Body of pancreas (tissue), 4 donors: ENCODE measurements at places on chromosomes 11 and 22.
A peak's percentile ranks its signal among the peaks of the same experiment; 100 is the strongest.

GRCh38 chr11:7143908-7144307 is 55.1 kb downstream of the RBMXL2 start:
- no peak for DNase-seq

DNA sequence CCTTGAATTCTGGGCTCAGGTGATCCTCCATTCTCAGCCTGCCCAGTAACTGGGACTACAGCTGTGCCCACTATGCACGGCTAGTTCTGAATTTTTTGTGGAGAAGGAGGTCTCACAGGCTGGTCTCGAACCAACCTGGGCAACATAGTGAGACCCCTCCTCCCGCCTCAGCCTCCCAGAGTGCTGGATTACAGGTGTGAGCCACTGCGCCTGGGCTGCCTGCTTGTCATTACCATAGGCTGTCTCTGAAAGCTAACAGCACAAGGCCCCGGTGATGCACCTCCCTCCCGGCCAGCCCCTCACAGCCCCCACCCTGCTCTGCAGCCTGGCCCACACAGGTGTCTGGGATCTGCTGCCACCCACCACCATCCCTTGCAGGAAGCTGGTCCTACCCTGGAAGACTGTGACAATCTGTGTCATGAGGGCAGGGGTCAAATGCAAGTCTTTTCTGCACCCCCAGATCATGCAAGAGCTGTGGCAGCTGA is 82.4 kb downstream of the DGCR2 start:
- DNase-seq = no peak

DNA sequence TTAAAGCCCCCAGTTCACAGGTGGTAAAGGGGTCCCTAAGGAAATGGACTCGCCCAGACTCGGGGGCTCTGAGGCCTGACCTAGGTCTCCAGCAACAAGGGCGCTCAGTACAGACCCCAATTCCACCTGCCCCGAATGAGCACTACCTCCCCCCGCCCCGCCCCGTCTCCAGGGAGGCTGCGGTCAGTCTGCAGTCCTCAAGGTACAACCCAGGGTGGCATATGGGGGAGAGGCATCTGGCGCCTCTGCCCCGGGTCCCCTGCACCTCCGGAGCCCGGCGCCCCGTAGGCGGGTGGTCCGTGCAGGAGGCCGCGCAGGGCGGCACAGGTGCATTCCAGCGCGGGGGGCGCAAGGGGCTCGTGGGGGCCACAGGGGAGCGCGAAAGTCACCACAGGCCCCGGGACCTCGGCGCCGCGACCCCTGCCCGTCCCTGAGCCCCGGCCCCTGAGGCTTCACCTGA is 361 bp downstream of the CTSD start:
- no peak for DNase-seq

- DNase-seq = no peak
Observed at GRCh38 chr11:117678658-117679406, 118.2 kb downstream of the DSCAML1 start.

GRCh38 chr11:115718106-115718505 is 213.9 kb upstream of the CADM1 start:
- DNase-seq = no peak

GRCh38 chr11:63155794-63156193 is 11.8 kb upstream of the SLC22A24 start:
- no peak for DNase-seq

DNA sequence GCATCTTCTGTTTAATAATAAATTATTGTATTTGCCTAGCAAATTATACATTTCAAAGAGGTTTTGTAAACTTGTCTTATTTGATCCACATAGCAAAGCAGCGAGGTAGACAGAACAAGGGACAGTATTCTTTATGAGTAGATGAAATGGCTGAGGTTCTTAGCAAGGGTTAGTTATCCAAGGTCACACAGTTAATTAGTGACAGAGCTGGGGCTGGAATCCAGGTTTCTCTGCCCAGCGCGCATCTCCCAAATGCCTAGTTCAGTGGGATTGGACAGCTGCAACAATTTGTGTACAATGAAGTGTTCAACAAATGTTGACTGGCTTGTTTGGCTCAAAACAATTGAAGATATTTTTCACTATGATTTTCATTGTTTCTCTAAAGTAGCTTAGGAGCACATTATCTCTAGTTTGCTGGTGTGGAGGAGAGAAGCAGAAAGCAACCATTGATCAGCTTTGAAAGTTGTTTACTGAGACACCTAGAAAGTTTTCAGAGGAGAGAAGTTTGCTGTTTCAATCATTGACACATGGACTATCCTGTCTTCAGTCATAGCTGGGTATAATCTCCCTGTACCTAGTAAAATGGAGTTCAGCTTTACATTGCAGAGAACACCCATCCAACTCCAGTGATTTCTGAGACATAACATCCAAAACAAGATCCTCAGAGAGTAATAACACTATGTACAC is 270.6 kb downstream of the FAT3 start:
- DNase-seq = peak; percentile 22

DNA sequence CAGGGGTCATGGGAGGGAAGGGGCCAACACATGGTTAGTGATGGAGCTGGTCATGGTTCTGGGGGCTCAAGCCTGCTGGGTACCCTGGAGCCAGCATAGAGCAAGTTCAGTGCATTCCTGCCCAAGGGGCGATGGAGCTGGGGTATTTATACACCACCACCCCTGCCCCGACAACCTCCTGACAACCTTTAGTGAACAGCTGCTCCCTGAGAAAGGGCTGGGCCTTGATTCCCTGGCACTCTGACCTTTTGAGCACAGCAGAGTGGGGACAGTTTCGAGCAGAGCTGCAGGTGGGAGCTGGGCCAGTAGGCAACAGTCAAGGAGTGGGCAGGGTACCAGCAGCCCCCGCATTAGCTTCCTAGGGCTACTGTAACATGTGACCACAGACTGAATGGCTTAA is 6.0 kb downstream of the PARVG start:
- DNase-seq = no peak

DNA sequence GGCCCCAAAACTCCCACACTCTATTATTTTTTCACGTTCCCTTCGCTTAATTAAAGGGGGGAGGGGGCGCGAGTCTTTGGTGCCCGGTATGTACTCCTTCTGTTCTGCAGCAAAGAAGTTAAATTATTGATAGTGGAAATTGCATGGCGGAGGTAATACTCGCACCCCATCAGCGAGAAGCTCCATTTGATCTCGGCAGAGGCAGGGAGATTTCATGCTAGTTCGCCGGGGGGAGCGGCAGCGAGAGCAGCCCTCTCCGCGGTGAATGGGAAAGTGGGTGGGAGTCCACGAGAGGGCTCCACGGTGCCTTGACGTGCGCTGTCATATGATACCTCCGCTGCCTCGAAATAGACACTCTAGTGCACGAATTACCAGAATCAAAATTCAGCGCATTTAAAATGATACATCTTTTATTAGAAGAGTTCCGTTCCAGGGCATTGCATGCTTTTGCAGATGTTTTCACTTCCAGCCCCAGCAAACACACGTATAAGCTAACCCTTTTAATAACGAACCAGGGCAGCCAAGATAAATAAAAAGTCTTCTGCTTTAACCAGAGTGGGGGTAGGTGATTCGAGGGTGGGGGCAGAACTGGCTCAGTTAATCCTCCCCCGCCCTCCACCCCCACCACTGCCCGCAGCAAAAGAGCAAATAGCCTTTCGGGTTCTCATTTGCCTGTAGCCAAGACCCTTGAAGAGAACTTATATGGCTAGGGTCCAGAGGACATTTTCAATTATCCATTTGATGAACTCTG is 1.3 kb upstream of the BDNF start:
- DNase-seq = no peak

- DNase-seq = no peak
Observed at GRCh38 chr11:28819741-28820140, 711.6 kb downstream of the METTL15 start.

GRCh38 chr11:67493548-67494370 is 10.9 kb downstream of the AIP start:
- no peak for DNase-seq

DNA sequence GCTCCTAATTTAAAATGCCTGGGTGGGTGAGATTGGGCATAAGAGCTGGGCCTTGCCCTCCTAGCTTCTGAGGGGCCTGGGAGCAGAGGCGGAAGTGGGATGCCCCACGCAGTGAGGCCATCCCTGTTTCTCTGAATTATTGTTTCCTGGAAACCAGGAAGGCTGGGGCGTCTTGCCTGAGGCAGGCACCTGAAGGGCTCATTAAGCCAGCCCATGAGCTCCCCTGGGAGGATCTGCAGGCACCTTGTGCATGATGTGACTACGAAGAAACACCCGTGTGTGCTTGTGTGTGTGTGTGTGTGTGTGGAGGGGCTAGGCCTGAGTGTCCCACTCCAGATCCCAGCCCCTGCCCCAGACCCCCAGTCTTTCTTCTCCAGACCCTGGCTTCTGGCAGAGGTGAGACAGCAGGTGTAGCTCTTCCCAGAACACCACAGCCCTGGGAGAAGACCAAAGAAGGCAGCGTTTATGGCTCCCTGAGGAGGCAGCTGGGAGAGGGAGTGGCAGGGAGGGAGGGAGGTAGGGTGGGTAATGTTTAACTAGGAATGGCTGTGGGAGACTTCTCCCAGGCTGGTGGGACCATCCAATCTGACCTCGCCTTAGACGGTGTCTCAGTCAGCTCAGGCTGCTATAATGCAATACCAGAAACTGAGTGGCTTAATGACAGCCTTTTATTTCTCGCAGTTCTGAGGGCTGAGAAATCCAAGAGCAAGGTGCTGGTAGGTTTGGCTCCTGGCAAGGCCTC is 2.1 kb upstream of the BATF2 start:
- peak; percentile 68 for DNase-seq

DNA sequence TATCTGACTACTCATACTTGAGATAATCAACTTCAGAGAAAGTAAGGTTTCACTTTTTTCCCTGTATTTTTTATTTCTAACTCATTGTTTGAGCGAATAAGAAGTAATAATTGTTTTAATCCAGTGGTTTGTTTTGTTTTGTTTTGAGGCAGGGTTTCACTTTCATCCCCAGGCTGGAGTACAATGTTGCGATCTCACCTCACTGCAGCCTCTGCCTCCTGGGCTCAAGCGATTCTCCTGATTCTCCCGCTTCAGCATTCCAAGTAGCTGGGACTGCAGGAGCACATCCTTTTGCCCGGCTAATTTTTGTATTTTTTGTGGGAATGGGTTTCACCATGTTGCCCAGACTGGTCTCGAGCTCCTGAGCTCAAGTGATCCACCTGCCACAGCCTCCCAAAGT is 8.6 kb downstream of the GTF2H1 start:
- DNase-seq = no peak
